ENCODE measurements at places on chromosomes 2 and 18. TPM values are rescaled to one million over a fixed set of nuclear protein-coding genes. Genes with fewer than 3 reads are reported as not detected.

AQP12A gene
- not detected for total RNA-seq

GALR1 gene
- 0.21 TPM for total RNA-seq

MEP1B gene
- 0.10 TPM for total RNA-seq

ZNF804A gene
- 0.41 TPM for total RNA-seq

ADAM17 gene
- total RNA-seq, result 29.8 TPM

NPPC gene
- 10.7 TPM for total RNA-seq

SIX3 gene
- total RNA-seq, result not detected

G6PC2 gene
- total RNA-seq, result not detected

KLHL29 gene
- total RNA-seq, result 8.4 TPM

SNTG2 gene
- total RNA-seq, result 2.7 TPM

SRBD1 gene
- total RNA-seq, result 25.1 TPM

SCN9A gene
- total RNA-seq, result 11.1 TPM

TRPM8 gene
- not detected for total RNA-seq

CIDEA gene
- not detected for total RNA-seq

LAPTM4A gene
- 190 TPM for total RNA-seq

EVX2 gene
- total RNA-seq, result not detected

CYP26B1 gene
- total RNA-seq, result 13.8 TPM

NDC80 gene
- total RNA-seq, result 9.4 TPM

All from tongue (tissue), 3 donors.